ENCODE measurements at places on chromosomes 6 and 20. TPM values are rescaled to one million over a fixed set of nuclear protein-coding genes. Genes with fewer than 3 reads are reported as not detected.

DNA sequence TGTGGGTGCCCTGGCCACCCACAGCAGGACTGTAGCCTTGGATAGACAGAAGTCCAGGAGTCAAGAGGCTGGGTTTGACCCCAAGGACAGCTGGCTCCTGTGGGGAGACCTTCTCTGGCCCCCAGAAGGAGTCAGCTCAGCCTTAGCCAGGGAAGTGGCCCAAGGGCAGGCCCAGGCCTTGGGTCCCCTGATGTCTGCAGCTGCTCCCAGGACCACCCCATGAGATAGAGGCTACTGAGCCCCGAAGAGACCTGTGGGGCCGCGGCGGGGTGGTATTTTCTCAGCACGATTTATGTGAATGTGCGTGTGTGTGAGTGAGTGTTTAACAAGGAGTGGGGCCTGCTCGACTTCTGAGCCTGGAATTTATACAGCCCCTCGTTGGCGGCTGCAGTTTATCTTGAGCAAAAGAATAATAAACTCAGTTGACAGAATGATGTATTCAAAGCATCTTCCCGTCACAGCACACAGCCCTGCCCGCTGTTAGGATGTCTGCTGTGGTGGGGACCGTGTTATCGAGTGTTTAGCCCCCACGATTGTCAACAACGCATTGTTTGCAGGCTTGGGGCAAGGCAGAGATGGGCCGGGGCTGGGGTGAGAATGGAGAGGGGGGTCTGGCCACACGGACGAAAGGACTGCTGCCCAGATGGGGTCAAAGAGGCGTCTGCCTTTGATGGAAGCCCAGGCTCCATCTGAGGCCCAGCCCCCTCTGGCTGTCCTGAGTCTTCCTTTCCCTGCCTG lies 163.3 kb downstream of the VEGFA start:
- no peak overlapping the region for H3K27ac ChIP-seq
- H3K36me3 ChIP-seq: no peaks in the 10 kb centered on the region
- no peak overlapping the region for H3K4me3 ChIP-seq
- H3K27me3 ChIP-seq: no peaks in the 10 kb centered on the region

GRCh38 chr6:128112494-128112893 lies 211.6 kb upstream of the THEMIS start:
- peak overlapping the region; percentile 63 for H3K4me3 ChIP-seq
- peaks cover 22% of the 10 kb centered on the region for H3K4me1 ChIP-seq
- DNase-seq: no peak

DNA sequence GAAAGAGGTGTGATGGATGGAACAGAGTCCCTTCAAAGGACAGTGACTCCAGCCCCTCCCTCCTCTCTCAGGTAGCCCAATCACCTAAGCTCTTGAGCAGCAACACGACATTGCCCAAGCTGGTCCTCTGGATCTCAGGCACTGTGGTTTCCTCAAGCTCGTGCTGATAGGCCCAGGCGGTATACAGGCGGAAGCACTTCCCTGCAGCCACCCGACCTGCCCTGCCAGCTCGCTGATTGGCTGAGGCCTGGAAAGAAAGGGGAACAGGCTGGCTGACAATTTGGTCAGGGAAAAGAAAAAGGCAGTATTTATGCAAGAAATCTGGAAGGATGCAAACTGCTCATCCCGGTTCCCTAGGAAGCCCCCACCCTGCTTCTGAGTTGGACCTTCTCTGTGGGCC lies 9.6 kb downstream of the C6orf136 start:
- H3K36me3 ChIP-seq: peaks cover 95% of the 10 kb centered on the region
- no peak overlapping the region for H3K27ac ChIP-seq
- no peak overlapping the region for H3K4me3 ChIP-seq
- peaks cover 9% of the 10 kb centered on the region for H3K4me1 ChIP-seq

DNA sequence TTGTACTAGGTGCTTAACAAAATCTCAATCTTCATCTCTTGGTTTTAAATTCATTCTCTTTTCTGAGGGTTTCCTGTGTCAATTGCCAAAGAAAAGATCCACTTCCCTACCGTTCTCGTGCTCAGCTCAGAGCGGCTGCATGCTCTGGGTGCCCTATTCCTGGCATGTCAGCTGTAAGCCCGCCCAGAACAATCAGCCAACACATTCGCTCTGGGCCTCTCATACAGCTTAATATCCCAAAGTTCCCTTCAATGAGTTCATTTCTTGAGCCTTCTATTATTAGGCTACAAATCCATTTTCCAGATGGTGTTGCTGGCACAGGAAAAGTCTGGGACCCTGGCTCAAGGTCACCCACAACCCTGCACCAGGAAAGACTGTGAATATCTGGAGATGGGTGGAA lies 24.3 kb upstream of the LRFN2 start:
- no peaks in the 10 kb centered on the region for H3K36me3 ChIP-seq
- H3K4me1 ChIP-seq: no peaks in the 10 kb centered on the region
- H3K27ac ChIP-seq: no peak overlapping the region
- peaks cover 31% of the 10 kb centered on the region for H3K27me3 ChIP-seq

DNA sequence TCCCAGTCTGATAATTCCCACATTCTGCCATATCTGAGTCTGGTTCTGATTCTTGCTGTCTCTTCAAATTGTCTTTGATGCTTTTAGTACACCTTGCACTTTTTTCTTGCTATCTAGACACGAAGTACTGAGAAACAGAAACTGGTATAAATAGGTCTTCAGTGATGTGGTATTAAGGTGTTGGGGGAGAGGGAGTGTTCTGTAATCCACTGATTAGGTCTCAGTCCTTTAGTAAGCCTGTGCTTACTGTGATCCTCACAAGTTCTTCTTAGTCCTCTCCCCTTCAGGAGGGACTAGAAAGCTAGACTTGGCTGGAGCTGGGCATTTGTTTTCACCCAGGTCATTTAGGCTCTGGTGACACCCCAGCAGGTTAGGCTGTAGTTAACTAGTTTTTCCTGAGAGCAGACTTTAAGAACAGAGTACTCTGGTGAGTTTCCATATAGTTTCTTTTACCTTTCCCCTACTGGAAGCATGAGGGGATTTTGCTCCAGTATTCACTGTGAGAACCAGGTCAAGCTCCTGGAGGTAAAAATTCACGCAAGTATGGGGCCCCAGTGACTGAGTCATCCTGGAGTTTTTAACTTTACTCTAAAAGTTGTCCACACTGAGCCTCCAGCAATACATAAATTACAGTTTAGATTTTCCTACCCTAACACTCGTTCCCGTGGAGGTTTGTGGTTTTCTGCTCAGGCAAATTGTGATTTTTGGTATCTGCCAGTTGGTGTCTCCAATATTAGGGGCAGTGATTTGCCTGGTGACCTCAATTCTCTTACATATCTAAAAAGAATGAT lies 154.6 kb downstream of the CDKAL1 start:
- H3K4me1 ChIP-seq: peaks cover 44% of the 10 kb centered on the region
- peak overlapping the region; percentile 63 for H3K4me3 ChIP-seq
- no peak overlapping the region for H3K27ac ChIP-seq
- no peak for DNase-seq

GRCh38 chr6:87993356-87993755 lies 54.3 kb upstream of the SPACA1 start:
- H3K27ac ChIP-seq: no peak overlapping the region
- H3K36me3 ChIP-seq: no peaks in the 10 kb centered on the region
- no peaks in the 10 kb centered on the region for H3K4me1 ChIP-seq
- H3K27me3 ChIP-seq: peaks cover 6% of the 10 kb centered on the region
- H3K4me3 ChIP-seq: no peak overlapping the region

DNA sequence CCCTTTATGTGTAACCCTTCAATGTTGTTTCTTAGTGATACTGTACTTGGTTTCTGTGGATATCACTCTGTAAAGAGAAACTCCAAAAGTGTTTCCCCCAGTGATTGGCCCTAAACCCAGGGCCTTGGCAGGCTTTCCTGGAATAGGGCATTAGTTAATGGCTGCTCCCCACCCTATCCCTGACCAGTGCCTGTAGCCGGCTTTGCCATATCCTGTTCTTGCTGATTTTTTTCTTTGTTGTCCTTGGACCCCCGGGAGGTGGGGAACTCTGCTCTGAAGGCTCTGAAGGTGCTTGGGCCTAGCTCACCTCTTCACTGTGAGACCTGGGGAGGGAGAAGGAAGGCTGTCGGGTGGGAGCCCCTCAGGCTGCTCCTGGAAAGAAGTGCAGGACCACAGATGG lies 120.1 kb downstream of the TCP11 start:
- no peaks in the 10 kb centered on the region for H3K27me3 ChIP-seq
- no peak for DNase-seq
- H3K27ac ChIP-seq: no peak overlapping the region
- no peaks in the 10 kb centered on the region for H3K4me1 ChIP-seq
- no peak overlapping the region for H3K4me3 ChIP-seq

GRCh38 chr6:105793130-105793529 lies 293.0 kb upstream of the PRDM1 start:
- no peaks in the 10 kb centered on the region for H3K4me1 ChIP-seq
- no peak overlapping the region for H3K4me3 ChIP-seq
- no peak overlapping the region for H3K27ac ChIP-seq
- H3K36me3 ChIP-seq: no peaks in the 10 kb centered on the region

GRCh38 chr20:24948939-24949679 lies at the start of gene CST7:
Gene CST7 (plus strand): TSS chr20:24949269. CDS start chr20:24949506, 237 bp downstream.
- peak within 1 kb of the TSS; percentile 59 for H3K4me3 ChIP-seq
- no peaks in the 10 kb centered on the region for H3K27me3 ChIP-seq
- peak within 1 kb of the TSS; percentile 82 for H3K27ac ChIP-seq
- H3K36me3 ChIP-seq: peaks cover under 1% of the 10 kb centered on the region
- peaks cover 10% of the 10 kb centered on the region for H3K4me1 ChIP-seq
- DNase-seq: peak; percentile 68

GRCh38 chr20:14896569-14896968 lies 559.2 kb upstream of the FLRT3 start:
- no peak overlapping the region for H3K4me3 ChIP-seq
- no peaks in the 10 kb centered on the region for H3K36me3 ChIP-seq
- no peaks in the 10 kb centered on the region for H3K4me1 ChIP-seq
- no peak overlapping the region for H3K27ac ChIP-seq

DNA sequence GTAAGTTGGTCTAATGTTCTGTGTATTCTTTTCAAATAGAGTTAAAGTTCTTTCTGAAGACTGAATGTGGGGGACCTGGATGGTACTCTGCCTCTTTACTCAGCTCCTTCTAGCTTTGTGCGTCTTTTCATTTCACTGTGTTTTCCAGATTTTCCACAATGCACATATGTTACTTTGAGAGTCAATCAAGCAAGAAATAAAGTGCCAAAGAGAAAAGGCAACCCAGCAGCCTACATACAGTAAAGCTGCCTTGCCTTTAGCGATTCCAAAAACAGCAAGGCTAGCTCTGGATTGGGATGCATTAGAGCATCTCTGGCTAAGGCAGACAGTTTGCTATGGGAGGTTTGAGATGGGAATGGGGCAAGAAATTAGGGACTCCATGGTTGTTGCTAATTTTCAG lies 5.3 kb downstream of the C6orf163 start:
- no peaks in the 10 kb centered on the region for H3K27me3 ChIP-seq
- no peak overlapping the region for H3K4me3 ChIP-seq
- peaks cover 15% of the 10 kb centered on the region for H3K36me3 ChIP-seq
- no peak for DNase-seq
- H3K4me1 ChIP-seq: no peaks in the 10 kb centered on the region

- no peak for DNase-seq
- no peak overlapping the region for H3K4me3 ChIP-seq
- H3K4me1 ChIP-seq: peaks cover 7% of the 10 kb centered on the region
- no peaks in the 10 kb centered on the region for H3K27me3 ChIP-seq
- H3K27ac ChIP-seq: peak overlapping the region; percentile 63
Measured at GRCh38 chr6:42079941-42080464, 29.7 kb downstream of the TAF8 start.

Gene RAET1L
- polyA plus RNA-seq: not detected

Gene MAD2L1BP
- 17.9 TPM for polyA plus RNA-seq

Gene SLC22A2
- polyA plus RNA-seq: not detected

Gene VPS16
- 40.6 TPM for polyA plus RNA-seq

Gene OR2J3
- not detected for polyA plus RNA-seq

Gene SLC22A16
- not detected for polyA plus RNA-seq

Gene MATN4
- polyA plus RNA-seq: not detected
